Jurkat, Clone E6-1 (cell line): ENCODE measurements at places on chromosomes 13 and 19.

- no peak for DNase-seq
These were observed 23.2 kb upstream of the F7 start for GRCh38 chr13:113082198-113083021.

GRCh38 chr13:33634546-33634982, 183.4 kb upstream of the RFC3 start:
- no peak for DNase-seq

DNA sequence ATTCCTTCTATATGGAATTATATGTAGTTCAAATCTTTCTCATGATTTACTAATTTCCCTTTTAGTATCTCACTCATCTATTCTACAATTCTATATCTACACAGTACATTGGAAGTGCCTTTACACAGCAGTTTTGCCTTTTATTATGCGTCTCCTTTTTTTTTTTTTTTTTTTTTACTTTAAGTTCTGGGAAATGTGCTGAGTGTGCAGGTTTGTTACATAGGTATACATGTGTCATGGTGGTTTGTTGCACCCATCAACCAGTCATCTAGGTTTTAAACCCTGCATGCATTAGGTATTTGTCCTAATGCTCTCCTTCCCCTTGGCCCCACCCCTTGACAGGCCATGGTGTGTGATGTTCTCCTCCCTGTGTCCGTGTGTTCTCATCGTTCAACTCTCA, 1150.1 kb upstream of the PRR20A start:
- no peak for DNase-seq

- no peak for DNase-seq
These were observed 14.8 kb downstream of the PNPLA6 start for GRCh38 chr19:7550169-7550770.

DNA sequence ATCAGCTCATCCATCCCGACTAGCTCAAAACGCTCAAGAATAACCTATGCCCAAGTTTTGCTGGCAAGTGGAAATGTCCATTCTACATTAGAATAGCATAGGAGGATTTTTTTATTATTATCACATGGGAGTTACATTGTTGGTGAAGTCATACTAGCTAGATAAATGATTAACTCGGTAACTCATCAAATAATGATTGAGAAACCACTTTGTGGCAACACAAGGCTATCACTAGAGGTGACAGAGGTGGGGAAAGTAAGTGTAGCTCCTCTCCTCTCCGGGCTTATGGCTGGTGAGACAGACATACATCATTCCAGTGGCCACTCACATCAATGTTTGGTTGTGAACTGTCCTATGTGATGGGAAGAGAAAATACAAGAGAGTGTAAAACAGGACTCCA, 161.6 kb downstream of the ZIC5 start:
- no peak for DNase-seq

DNA sequence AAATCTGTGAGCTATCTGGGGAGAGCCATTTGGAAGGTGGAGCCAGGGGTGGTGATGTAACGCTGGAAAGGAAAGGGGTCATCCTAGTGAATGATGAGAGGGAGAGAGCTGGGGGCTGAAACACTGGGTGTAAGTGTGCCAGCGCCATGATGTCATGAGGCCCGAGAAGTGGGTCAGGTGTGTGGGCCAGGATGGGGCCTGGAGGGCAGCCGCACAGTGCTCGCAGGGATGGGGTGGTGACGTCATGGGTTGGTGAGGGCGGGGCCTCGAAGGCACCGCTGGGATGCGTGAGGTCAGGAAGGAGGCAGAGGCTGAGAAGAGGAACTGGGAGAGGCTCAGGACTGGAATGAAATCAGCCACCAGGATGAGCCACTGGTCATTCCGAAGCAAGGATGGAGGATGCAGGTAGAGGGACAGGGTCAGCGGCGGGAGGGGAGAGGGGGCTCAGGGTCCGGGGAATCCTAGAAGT, 4.4 kb downstream of the CCDC61 start:
- DNase-seq, result no peak

- DNase-seq, result no peak
These were observed 657 bp downstream of the ZNF550 start for GRCh38 chr19:57559008-57559403.

DNA sequence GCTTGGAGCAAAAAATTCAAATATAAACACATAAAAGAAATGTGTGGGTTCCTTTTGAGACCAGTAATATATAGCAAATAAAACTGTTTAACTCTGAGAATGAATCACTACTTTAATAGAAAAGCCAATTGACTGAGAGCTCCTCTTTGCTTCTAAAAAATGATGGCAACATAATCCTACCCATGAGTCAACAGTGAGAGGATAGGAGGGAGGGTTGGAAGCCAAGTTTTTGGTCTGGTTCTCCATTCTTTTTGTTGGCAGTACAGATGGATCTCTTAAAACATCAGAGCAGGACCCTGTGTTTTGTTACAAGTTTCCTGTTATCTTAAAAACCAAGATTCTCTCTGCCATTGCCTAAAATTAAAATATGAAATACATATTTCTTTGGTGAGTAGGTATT, 50.0 kb upstream of the POSTN start:
- no peak for DNase-seq

GRCh38 chr13:61148211-61148610, 267.4 kb downstream of the PCDH20 start:
- DNase-seq, result no peak

GRCh38 chr19:33715462-33715861, 81.2 kb upstream of the KCTD15 start:
- no peak for DNase-seq

- no peak for DNase-seq
These were observed 110.2 kb downstream of the KLF5 start for GRCh38 chr13:73168953-73169401.

GRCh38 chr13:81051873-81052272, 710.9 kb upstream of the SPRY2 start:
- no peak for DNase-seq

DNA sequence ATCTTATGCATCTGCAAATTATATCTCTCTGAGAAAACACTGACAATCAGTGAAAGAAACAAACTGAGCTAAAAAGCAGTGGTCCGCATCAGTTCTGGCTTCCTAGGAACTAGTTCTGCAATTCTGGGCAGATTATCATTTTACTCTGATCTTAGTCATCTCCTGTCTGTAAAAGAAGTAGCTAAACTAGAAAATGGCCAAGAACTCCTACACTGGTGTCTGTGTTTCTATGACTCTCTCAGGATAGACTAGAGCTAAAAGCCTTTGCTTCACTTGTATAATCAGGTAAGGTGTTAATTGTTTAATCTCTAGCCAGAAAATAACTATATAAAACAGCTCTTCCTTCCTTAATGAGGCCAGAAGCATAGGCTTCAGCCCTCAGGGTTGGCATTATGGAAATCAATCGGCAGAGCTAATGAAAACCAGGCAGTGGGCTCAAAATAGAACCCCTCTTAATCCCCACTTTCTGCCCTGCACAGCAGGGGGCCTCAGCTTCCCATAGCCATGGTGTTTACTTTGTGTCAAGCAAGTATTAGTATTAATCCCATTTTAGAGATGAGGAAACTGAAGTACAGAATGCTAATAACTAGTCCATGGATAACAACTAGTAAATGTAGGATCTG, 459.2 kb downstream of the FGF14 start:
- no peak for DNase-seq

DNA sequence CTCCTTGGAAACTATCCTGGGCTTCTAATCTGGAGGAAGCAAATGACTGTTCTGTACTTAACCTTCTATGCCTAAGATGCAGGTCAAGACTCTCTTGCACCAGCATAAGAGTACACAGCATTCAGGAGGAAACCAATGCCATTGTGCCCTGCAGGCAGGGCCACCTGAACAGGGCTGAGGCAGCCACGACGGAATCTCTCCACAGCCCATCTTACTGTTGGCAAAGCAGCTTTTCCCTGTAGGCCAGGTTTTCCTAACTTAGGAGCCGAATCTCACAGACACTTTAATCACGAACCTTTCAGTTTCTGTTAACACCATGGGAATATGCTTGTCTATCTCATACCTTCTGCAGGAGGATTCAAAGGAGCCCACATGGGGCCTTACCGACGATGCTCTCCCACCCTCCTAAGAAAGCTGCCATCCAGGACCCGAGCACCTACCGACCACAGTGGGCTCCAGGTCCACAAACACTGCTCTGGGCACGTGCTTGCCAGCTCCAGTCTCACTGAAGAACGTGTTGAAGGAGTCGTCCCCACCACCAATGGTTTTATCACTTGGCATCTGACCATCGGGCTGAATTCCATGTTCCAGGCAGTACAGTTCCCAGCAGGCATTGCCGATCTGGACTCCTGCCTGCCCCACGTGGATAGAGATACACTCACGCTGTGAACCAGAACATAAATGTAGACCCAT, 2.6 kb downstream of the TUBA3C start:
- DNase-seq, result no peak

DNA sequence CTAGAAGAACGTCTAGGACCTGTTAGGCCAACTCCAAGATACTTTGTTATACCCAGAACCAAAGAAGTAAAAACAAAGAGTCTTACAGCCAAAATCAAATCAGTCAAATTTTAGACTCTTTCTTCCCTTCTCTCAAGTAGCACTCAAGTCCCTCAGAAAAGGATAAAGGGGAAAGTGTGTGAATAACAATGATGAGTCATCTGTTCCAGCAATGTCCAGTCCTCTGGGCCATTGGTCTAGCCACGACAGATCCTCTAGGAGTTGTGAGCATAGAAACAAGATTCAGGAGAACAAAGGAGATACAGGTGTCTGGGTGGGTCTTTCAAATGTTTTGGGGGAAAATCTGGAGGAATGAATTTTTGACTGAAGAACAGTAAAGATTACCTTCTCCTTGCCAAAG, 36.3 kb downstream of the STOML3 start:
- DNase-seq, result no peak

DNA sequence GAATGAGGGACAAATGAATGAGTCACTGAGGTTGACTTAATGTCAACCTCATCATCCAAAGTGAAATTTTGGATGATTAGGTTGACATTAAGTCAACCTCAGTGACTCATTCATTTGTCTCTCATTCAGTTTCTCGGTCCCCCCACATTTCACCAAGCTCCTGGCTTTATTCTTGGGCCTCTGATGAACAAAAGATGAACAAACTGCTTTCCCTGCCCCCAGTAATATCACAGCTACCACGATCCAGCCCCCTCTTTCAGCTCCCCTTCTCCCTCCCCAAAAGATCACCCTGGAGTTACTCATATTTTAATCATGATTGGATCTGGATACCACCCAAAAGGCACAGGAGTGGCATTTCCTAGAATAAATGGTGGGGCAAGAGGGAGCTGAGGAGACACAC, 10.8 kb downstream of the CEACAM18 start:
- DNase-seq, result no peak

GRCh38 chr19:21463449-21464105, 41.8 kb upstream of the ZNF429 start:
- DNase-seq, result no peak
